ENCODE measurements at places on chromosomes 12 and 14.
A peak's percentile ranks its signal among the peaks of the same experiment; 100 is the strongest.

- no peak for DNase-seq
These were observed 19.6 kb downstream of the NOC4L start for GRCh38 chr12:132163911-132164288.

DNA sequence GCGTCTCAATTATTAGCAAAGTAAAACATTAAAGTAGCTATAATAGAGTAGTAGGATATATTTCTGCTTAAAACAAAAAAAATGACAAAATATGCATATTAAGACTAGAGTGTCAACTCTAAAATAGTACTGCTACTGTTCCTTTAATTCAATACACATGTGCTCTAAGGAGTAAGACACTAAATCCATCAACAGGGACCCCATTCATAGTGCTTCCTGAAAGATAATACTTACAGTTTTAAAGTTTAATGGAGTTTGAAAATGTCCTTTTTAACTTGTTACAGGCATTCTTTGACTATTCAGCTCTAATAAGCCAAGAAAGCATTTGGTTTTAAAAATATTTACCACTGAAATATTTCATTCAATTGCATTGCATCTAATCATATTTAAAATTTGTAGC is 145.2 kb downstream of the ADAMTS20 start:
- no peak for DNase-seq

DNA sequence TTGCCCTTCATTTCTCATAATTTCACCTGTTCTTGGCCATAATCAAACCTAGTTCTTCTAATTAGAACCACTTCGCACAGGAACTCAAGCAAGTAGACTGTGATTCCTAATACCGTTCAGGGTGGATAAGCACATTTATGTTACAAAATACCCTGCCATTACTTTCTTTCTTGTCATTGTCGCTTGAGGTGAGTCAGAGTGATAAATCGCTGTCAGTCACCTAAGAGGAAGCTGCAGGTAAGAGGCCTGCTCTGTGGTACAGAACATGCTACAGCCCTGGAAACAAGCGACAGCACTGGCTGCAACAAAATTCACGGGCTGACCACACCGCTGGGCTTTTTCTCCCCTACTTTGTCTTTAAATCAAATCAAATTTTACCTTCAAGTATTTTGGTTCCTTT is 218.2 kb downstream of the ANO6 start:
- DNase-seq, result no peak

DNA sequence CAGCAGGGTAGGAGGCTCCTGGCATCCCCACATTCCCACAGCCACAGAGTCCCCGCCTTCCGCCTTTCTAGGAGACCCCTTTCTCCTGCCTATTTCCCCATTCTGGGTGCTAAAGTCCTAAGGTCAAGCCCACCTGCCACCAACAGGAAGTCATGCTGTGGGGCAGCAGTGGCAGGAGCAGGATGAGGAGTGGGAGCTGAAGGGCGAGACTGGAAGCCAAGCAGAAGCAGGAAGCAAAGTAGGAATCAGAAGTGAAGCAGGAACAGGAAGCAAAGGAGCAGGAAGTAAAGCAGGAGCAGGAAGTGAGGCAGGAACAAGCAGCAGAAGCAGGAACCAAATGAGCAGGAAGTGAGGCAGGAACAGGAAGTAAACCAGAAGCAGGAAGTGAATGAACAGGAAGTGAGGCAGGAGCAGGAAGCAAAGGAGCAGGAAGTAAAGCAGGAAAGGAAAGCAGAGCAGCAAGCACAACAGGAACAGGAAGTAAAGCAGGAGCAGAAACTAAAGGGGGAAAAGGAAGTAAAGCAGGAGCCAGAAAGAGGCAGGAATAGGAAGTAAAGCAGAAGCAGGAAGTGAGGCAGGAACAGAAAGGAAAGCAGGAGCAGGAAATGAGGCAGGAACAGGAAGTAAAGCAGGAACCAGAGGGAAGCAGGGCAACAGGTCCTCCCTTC is 38.3 kb upstream of the RIMBP2 start:
- DNase-seq, result no peak

DNA sequence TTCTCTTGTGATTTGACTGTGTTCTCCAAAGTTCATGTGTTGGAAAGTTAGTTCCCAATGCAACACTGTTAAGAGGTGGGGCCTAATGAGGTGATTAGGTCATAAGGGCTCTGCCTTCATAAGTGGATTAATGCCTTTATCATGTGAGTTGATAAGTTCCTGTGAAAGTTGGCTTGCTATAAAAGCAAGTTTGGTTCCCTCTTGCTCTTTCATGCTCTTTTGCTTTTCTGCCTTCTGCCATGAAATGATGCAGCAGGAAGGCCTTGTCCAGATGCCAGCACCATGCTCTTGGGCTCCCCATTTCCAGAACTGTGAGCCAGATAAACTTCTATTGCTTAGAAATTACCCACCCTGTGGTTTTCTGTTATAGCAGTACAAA is 41.9 kb downstream of the SLC16A7 start:
- DNase-seq, result no peak

GRCh38 chr14:95362138-95362494 is 42.4 kb upstream of the CLMN start:
- no peak for DNase-seq

- DNase-seq, result no peak
These were observed 221.4 kb downstream of the TTC6 start for GRCh38 chr14:37816743-37817295.

DNA sequence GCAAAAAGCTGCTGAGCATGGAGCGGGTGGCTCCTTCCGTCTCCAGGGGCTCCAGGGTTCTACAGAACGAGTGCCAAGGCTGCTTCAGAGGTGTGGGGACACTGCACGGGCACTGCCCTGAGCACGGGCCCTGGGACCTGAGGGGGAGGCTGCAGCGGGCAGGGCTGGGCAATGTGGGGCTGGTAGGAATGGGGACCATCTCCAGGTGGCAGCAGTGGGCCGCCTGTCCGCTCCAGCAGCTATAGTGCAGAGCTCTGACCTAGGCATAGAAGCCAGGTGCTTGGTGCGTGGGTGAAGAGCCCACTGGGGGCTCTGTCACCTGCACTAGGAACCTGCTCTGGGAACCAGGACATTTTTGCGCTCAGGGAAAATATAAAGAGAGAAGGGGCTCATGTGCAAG is 22.3 kb downstream of the HDAC7 start:
- DNase-seq, result peak; percentile 54

DNA sequence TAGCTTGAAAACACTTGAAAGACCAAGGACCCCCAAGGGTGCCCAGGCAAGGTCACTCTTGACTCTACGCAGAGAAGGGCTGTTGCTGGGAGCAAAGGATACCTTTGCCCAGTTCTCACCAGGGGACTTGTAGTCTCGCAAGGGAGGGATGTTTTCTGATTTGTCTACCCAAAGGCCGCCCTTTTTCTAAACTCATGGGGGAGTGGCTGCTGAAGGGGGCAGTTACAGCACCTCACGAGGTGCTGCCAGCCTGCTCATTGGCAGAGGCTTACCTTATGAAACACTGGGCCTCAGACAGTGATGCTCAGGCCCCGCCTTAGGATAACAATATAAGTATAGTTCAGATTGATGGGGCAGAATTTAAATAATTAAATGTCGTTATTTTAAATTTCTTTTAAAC is 107.0 kb downstream of the ETV6 start:
- no peak for DNase-seq

GRCh38 chr14:97056086-97056485 is 258.9 kb downstream of the VRK1 start:
- DNase-seq, result no peak

- peak; percentile 22 for DNase-seq
These were observed 29.3 kb downstream of the SLC7A8 start for GRCh38 chr14:23153851-23154796.

- no peak for DNase-seq
These were observed 3.6 kb downstream of the LRRC74A start for GRCh38 chr14:76829650-76830421.

- DNase-seq, result no peak
These were observed 286.9 kb upstream of the PRKD1 start for GRCh38 chr14:30214461-30215090.

GRCh38 chr14:56207626-56208292 is 89.5 kb downstream of the PELI2 start:
- DNase-seq, result no peak

DNA sequence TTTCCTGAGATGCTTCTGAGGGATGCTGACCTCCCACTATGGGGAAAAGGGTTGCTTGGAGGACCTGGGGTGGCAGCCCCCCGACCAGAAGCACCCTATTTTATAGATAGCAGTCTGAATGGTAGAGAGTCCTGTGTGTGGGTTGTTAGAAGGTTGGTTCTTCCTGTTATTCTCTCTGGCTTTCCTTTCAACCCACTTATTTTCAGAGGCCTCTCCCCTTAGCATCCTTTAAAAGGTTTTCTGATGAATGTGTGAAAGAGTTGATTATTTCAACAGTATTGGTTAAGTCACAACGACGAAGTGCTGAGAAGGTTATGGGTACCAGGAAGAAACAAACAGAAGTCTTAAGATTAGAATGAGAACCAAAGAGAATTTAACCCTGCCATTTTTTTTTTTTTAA is 20.8 kb upstream of the MANSC4 start:
- no peak for DNase-seq

DNA sequence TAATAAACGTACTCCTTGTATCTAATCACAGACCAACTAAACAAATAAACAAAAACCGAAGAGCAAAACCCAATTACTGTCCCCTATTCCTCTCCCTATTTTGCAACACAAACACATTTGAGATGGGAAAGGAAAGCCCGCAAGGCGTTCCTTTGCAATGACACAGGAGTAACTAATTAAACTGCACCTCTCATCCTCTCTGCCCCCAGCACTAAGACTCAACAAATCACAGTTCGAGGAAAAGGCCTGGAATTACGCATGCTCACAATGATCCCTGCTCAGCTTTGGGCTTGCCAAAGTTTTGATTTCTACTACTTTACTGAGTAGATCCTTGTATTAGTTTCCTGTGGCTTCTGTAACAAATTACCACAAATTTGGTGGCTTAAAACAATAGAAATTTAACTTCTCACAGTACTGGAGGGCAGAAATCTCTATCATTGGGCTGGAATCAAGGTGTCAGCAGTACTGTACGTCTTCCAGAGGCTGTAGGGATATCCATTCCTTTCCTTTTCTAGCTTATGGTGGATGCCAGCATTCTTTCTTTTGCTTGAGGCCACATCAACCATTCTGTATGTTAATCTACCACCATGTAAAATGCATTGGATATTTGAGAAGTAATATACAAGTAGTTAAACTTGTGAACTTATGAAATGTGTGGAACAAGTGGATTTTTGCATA is 123.0 kb downstream of the NAV3 start:
- DNase-seq, result no peak

DNA sequence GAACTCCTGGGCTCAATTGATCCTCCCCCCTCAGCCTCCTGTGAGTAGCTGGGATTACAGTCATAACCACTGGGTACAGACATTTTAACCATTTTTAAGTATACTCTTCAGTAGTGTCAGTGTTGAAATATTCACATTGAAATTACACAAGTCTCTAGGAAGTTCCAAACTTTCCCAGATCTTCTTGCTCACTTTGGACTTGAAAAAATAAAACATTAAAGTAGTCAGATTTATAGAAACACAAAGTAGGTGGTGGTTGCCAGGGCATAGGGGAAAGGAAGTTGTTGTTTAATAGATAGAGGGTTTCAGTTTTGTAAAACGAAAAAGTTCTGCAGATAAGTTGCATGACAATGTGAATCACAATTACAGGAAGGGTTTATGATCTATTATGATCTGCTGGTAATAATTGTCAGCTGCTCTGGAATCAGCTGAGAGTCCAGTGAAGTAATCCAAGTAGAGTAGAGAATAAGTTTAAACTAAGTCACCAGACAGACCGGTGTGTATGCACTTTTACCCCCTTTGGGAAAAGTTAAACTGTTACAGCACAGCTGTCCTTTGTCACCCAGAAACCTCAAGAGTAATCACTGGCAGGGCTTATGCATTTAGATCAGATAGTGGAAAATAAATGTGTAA is 27.4 kb downstream of the PCNX1 start:
- no peak for DNase-seq

- no peak for DNase-seq
These were observed 211.8 kb downstream of the PPM1H start for GRCh38 chr12:62722971-62723680.

GRCh38 chr12:87928031-87928430 is 101.2 kb downstream of the C12orf50 start:
- no peak for DNase-seq

- no peak for DNase-seq
These were observed 373.5 kb downstream of the RPS29 start for GRCh38 chr14:49212721-49213120.

- DNase-seq, result no peak
These were observed 13.5 kb downstream of the DGLUCY start for GRCh38 chr14:91127401-91127801.

GRCh38 chr12:20450591-20451180 is 82.3 kb downstream of the PDE3A start:
- DNase-seq, result no peak

- no peak for DNase-seq
These were observed 268.9 kb downstream of the RAD51B start for GRCh38 chr14:68088451-68088854.

All from activated T-cell treated with anti-CD3 and anti-CD28 coated beads, Interleukin-2, amount 50 U/mL, for 1 hour (primary cell).